ENCODE measurements at places on chromosomes 5 and 9.

DNA sequence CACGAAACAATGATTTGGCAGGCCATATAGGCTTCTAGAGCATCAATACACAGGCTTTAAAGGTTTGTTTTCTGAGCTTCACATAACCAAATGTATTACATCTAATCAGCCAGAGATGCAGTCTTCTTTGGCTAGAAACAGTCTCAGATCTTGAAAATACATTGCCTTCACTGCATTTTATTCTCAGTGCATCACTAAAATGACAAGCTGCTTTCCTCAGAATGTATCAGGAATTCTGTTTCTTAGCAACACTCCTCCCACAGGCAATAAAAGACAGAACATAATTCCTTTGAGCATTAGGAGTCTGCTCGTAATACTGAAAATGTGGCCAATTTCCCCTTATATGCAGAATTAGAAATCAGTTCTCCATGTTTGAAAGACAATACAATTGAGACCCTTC, 36.9 kb downstream of the FEM1C start:
- no peak for DNase-seq

DNA sequence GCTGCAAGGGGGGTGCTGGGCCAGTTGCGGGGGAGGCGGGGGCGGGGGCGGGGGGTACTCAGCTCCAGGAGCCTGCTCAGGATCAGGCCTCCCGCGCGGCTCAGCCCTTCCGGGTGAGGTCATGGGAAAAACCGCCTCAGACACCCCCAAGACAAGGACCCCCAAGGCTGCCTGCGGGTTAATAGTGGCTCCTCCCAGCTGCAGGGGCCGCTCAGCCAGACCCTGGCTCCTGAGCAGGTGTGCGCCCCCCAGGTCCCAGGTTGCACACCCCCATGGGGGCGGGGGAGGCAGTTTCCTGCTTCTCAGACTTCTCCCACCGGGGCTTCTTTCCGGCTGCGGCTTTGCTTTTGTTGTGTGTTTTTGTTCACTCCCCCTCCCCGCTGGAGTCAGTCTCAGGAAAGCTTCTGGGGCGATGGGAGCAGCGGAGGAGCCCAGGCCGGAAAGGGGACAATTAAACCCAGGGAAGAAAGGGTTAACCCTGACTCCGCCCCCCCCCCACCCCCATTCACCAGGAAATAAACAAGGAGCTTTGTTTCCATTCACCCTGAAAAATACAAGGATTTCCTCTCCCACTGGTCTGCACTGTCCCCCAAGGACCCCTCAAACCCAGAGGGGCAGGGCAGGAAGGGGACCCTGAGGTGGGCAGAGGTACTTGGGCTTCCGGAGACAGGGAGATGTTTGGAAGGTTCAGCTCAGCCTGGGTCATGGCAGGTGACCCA, 42.3 kb upstream of the NOTCH1 start:
- DNase-seq = no peak

GRCh38 chr5:69029292-69029691, 64.5 kb upstream of the SLC30A5 start:
- no peak for DNase-seq

DNA sequence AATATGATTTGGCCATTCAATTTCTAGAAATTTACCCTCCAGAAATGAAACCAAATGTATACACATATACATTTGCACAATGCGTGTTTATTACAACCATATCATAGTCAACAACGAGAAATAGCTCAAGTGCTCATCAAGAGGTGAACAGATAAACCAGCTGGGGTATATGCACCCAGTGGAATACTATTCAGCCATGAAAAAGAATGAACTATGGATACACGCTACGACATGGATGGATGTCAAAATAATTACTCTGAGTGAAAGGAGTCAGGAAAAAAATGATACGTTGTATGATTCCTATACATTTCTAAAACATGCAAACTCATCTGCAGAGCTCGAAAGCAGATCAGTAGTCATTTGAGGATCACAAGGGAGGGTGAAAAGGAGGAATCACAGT, 441.5 kb upstream of the ADAMTS16 start:
- DNase-seq = no peak

GRCh38 chr9:129317179-129318011, 139.3 kb upstream of the IER5L start:
- no peak for DNase-seq

- DNase-seq = no peak
These were observed 35.0 kb upstream of the TBC1D2 start for GRCh38 chr9:98290411-98290810.

DNA sequence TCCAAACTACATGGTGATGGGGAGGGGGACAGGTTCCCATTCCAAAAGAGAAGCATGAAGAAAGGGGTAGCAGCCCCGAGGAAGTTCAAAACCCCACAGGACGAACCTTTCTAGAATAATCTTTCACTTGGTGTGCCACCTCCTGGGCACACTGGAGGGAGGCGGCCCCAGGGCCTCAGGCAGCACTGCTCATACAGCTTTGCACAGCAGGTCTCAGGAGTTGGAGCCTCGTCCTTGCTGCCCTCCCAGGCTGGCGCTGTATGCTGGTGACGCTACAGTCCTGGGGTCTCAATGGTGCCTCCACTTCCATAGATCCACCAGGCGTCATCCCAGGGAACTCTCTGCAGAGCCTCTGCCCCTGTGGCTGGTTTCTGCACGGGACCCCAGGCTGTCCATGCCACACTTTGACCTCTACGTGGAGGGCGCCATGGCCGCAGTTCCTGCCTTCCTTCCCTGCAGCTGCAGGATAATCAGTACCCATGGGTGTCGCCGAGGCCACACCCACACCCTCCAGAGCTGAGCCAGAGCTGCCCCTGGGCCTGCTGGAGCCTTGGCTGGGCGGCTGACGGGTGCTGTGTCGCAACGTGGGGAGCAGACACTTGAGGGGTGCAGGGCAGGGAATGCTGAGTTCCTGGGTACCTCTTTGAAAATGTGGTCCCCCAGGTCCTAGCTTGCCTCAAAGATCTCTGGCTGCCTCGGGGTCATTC, 95.3 kb downstream of the COL5A1 start:
- DNase-seq = no peak

DNA sequence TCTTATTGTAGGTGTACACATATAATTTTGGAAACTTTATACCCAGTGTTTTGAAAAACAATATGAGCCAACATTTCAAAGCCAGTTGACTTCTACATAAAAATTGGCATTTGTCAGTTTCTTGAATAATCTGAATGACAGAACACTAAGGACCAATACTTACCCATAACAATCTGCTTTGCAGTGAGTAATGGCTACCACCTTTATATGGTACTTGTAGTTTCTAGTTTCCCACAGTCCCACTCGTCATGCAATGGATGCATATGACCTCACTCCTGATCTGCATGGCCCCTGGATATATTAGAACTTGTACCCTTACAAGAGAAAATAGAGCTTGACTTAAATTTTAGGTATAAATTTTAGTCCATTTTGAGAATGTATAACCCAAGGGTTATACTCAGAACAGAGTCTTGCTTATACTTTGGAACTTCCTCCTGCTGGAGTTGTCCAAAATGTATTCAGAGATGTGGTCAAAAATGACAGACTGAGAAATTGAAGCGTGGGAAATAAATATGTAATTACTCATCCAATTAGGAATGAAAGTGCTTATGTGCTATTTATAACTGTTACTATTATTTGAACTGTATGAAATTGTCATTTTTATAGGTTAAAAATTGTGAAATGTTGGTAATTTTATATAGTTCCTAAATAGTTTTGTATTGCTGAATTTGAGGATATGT, 19.5 kb downstream of the XRCC4 start:
- no peak for DNase-seq

- DNase-seq = no peak
These were observed 198.6 kb downstream of the TLE1 start for GRCh38 chr9:81490605-81491331.

DNA sequence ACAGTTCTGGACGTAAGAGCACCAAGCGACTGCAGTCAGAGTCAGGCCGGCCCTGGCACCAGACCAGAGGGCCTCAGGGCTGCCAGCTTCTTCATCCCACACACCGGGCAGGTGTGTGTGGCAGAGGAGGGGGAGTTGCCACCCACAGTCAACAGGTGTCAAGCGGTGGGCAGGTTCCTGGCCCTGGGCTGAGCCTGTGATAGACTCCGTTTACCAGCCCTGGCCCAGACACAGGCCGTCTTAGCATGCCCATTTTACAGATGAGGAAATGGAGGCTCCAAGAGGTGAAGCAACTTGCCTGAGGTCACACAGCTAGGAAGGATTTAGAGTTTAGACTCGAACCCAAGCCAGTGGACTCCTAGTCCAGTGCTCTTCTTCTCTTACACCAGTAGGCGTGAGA, 71.8 kb downstream of the HMCN2 start:
- no peak for DNase-seq

DNA sequence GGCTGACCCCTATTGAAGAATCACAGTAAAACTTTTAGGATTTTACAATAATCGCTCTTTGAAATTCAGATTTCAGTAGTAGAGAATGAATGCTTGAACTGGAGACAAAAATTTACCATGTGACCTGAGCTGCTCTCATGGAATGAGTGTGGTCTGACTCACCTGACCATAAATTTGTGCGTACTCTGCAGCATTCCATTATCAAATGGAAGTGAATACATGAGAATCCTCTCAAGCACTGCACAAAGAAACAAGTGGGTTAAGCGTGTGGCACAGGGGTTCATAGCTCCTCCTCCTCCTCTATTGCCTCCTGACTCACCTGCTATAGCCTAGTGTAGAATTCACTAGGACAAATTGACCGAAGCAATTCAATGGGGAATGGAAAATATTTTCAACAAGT, 269.8 kb upstream of the CDH9 start:
- DNase-seq = no peak

- DNase-seq = no peak
These were observed 1.8 kb upstream of the RNF44 start for GRCh38 chr5:176538989-176539384.

GRCh38 chr5:154046486-154046885, 7.7 kb downstream of the MFAP3 start:
- no peak for DNase-seq

DNA sequence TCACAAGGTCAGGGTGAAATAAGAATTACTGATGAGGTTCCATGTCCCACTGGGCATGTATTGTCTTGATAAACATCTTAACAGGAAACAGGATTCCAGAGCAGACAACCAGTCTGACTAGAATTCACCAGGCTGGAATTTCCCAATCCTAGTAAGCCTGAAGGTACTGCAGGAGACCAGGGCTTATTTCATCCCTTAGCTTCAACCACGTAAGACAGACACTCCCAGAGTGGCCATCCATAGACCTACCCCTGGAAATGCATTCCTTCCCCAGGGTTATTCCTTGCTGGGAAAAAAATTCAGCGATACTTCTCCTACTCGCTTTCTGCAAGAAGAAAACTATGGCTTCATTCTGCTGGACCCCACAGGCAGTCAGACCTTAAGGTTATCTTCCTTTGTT, 785.4 kb downstream of the NR2F1-AS1 start:
- no peak for DNase-seq

Data from activated CD4-positive, alpha-beta T cell treated with anti-CD3 and anti-CD28 coated beads, Interleukin-2, Interleukin-4, amounts not matched to agents 100 ng/mL and 50 ng/mL, durations not matched to agents 16 hours and 8 hours (primary cell).